ENCODE measurements at places on chromosomes 16 and 17.

- no peak for ATAC-seq
Measured at GRCh38 chr16:66489818-66490217, 60.1 kb downstream of the TK2 start.

DNA sequence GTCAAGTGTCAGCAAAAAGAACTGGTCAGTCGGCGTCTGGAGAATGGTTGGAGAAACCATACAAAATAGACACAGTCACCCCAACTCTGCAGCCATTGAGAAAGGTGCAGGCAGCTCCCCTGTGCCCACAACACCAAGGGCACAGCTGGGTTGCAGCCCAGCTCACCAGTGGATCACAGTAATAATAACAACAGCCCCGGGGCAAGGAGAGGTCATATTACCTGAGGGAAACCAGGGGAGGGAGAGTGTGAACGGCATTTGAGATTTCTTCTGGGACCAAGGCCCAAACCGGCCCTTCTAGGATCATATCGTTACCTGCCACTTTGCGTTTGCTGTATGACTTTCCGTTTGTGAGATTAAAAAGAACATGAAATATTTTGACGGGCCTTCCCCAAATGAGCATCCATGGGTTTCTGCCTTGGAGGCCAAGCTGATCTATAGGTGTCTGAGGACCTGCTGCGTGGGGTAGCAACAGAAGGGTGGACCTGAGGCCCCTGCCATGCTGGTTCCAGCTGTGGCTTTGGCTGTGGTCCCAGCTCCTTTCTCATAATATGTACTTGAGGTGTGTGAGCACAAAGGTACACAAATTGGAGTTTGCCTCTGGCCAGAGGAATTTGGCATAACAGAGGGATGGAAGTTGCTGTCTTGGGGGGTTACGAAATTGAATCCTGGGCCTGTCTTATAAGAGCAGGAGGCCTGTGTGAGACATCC is 154.6 kb downstream of the CMIP start:
- ATAC-seq, result no peak

DNA sequence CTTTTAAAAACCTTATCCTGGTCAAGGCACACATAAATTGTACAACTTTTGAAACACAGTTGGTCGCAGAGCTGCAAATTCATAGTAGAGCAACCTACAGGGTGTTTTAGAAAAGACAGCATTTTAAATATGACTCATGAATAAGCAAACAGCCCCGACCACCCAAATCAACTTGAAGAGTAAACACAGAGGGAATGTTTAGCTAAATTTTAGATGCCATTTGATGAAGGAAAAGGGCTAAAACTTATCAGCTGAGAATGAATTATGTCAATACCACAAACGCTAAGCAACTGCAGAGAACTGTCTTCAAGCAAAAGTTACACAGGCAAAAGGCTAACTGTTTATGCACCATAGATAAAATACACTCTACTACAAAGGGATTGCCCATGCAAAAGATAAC is 427.5 kb upstream of the PSMD7 start:
- no peak for ATAC-seq

- ATAC-seq, result no peak
Measured at GRCh38 chr16:30187971-30188561, 4.7 kb downstream of the CORO1A start.

GRCh38 chr17:33375103-33375502 is 82.0 kb upstream of the ASIC2 start:
- no peak for ATAC-seq

GRCh38 chr17:51813140-51813783 is 345.3 kb downstream of the CA10 start:
- no peak for ATAC-seq

GRCh38 chr17:5122586-5123342 is 6.9 kb downstream of the USP6 start:
- peak; percentile 35 for ATAC-seq

GRCh38 chr17:75587675-75588595 is at the start of gene MYO15B:
TSS of gene MYO15B (plus strand) at chr17:75587800. CDS start at chr17:75588058, 258 bp downstream.
- ATAC-seq, result peak; percentile 13

DNA sequence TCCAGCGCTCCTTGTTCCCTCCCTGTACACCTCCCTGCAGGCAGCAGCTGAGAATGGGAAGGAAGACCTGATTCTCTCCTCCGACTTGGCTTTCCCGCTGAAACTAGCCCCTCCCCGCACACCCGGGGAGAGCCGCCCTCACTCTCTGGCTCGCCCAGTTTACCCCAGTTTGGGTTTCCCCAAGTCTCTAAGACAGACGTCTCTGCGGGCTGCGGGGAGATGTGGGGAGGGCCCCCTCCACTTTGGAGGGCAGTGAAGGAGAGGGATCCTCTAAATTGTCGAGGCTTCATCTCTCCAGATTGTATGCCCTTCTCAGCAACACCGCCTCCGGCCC is 797 bp downstream of the GRB7 start:
- ATAC-seq, result peak; percentile 93

GRCh38 chr17:81246679-81247338 is 7.7 kb downstream of the NDUFAF8 start:
- ATAC-seq, result no peak

DNA sequence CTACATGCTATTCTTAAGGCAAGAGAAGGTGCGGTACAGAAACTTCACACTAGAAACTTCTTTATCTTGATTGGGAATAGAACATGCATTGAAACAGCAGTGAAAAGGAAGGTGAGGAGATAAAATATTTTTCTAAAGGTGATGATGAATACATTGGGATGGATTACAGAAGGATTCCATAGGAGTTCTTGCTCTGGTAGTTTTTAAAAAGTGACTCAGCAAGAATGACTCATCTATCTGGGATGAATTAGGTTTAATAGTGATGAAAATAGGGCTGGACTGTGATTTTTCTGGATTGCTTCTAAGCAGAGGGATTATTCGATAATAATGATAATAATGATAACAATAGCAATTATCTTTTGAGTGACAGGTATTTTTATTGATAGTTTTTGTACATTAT is 65.6 kb upstream of the HS3ST4 start:
- ATAC-seq, result no peak

- ATAC-seq, result no peak
Measured at GRCh38 chr17:63837480-63837879, 5.0 kb downstream of the SMARCD2 start.

- no peak for ATAC-seq
Measured at GRCh38 chr17:325270-326009, 27.2 kb downstream of the RPH3AL start.

DNA sequence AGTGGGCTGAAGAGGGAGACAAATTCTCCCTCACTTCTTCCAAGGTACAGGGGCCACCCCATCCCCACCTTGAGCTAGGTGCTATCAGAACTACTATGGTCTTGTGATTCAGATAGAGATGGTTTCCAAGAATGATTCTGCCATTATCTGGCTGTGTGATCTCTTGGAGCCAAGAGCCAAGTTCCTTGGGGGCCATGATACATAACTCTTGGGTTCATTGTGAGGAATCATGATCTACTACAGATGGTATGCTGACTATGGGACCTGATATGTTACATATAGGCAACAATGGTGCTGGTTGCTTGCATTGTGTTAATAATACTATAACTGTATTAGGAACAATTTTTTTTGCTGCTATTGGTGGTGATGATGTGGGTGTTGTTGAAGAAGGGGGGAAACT is 45.7 kb downstream of the DYNLRB2 start:
- peak; percentile 5 for ATAC-seq

DNA sequence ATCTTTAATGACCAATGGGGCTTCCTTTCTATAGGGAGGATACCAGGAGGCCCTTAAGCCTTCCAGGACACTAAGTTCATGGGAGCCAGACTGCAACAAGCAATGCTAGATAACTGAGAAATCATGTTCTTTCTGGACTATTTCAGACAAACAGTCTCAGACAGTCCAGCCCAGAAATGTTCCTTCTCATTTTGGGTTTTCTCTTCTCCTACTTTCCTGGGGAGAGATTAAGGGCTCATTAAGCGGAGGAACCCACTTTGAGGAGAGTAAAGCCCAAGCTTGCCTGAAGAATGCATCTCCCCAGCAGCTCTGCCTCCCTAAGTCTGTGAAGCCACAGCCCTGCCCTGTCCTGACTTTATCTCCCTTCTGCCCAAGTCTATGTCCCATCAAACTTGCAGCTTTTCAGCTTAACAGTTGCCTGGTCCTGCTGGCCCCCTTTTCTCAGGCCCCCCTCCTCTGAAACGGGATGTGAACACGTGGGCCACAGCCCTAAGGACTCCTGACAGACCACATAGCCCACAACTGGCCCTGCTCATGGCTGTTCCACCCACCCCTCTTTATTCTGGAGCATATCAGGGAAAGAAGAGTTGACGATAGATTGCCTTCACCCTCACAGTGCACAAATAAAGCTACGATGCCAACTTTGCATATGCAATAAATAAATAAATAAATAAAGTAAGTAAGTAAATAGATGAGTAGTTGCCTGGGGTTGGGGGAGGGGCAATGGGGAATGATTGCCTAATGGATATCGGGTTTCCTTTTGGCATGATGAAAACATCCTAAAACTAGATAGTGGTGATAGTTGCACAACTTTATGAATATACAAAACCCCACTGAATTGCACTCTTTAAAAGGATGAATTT is 111.0 kb downstream of the N4BP1 start:
- ATAC-seq, result no peak

DNA sequence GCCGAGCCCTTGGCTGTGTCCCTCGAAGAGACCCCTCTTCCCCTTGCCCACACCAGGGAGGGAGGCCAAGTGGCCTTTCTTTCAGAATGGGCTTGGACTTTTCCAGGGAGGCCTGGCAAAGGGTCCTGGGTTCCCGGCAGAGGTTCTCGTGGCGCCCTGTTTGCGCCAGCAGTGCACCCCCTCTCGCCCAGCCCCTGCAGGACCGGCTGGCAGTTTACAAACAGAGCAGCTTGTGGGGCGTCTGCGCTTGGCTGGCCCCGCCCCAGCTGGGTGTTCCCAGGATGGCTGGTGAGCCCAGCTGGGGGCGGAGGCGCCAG is 137.8 kb upstream of the CIBAR2 start:
- ATAC-seq, result no peak

- ATAC-seq, result no peak
Measured at GRCh38 chr16:22194707-22195444, 11.2 kb upstream of the EEF2K start.

- no peak for ATAC-seq
Measured at GRCh38 chr16:61500851-61501250, 535.4 kb downstream of the CDH8 start.

DNA sequence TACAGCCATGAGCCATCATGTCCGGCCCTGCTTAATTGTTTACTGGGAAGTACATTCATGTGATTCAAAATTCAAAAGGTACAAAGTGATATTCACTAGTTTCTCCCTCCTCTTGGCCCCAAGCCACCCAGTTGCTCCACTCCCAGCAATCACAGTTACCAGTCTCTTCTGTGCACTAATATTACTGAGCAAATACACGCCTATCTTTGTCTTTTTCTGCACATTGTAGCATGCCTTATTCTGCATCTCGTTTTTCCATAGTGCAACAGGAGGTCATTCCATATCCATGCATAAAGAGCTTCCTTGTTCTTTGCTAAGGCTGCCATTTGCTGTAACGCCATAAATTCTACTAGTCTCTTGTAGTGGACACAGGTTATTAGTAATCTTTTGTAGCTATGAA is 2.2 kb upstream of the ALOX15 start:
- no peak for ATAC-seq

DNA sequence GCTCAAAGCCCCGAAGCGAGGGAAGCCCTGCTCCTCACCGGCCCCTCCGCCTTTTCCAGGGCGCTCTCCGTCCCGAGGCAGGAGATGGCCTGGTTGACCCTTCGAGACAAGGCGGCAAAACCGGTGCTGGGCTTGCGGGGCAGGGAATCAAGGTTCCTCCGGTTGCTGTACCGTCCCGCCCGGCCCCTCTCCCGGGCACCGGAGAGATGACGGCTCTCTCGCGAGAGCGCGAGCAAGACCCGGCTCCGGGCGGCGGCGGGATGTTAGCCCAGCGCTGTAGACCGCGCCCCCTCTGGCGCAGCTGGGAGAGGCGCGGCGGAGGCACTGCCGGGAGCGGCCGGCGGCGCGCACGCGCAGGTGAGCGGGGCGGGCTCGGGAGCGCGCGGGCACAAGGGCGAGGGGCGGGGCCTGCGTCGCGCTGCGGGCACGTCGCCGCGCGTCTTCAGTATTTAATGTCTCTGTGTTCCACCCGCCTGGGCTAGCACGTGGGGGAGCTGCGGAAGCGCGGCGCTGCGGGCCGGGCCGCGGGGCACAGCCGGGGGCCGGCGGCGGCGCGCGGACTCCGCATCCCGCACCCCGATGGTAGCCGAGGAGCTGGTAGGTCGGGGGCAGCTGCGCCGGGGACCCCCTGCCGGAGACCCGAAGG is at the start of gene AKAP1:
Gene AKAP1 (plus strand): TSS at position 445 of the 646 bp plus-strand sequence. CDS start 20,219 bp downstream, outside the sequence.
- peak; percentile 93 for ATAC-seq

GRCh38 chr17:47995241-47995935 is 24.5 kb downstream of the CDK5RAP3 start:
- ATAC-seq, result no peak

- no peak for ATAC-seq
Measured at GRCh38 chr17:75500419-75501216, 14.7 kb downstream of the CASKIN2 start.

DNA sequence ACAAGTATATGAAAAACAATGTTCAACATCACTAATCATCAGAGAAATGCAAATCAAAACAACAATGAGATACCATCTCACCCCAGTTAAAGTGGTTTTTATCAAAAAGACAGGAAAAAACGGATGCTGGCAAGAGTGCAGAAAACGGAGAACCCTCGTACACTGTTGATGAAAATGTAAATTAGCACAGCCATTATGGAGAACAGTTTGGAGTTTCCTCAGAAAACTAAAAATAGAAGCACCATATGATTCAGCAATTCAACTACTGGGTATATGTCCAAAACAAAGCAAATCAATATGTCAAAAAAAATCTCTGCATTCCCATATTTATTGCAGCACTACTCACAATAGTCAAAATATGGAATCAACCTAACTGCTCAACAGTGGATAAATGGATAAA is 50.1 kb upstream of the CES5A start:
- ATAC-seq, result no peak

DNA sequence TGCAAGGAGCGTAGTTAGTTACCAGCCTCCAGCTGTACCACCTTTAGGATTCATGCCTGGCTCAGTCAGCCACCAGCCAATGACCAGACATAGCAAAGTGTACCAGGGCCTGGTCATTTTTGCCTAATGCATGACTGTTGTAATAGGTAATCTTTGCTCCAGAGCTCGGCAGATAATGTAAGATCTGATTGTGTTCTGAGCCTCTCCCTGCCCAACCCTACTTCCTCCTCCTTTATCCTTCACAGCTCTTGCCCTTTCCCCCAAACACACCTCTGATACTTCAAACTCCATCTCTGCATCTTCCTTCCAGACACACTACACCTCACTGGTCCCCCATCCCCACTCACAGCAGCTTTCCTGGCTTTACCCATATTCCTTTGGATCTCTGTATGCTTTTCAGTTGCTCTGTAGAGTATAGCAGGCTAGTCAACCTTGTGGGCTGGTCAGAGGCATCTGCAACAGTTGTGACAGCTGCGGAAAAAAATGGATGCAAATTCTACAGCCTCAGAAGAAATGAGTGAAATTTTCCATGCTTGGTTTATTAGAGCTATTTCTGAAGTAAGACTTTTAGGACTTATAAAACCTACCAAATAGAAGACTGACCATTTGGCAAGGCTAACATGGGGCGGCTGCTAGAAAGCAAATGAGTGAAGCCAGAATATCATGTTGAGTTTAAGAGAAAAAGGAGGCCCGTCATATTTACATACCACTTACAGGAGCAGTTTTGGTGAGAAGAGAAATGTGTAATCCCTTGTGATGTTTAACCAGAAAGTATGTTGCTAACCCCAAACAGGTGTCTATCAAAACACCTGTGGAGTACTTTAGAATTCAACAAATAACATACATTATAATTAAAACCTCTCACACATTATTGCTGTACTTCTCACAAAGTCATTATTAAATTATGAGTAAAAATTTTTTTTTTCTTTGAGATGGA is 19.9 kb upstream of the C16orf87 start:
- ATAC-seq, result no peak

Measured in activated T-helper 17 cell treated with anti-CD3 and anti-CD28 coated beads, Interleukin-2, amount 50 U/mL, for 72 hours (primary cell).